ENCODE measurements at places on chromosomes 6 and 20.

- DNase-seq = no peak
Measured at GRCh38 chr6:82584856-82585255, 221.2 kb downstream of the TPBG start.

GRCh38 chr6:105388392-105388791 is 14.5 kb downstream of the PREP start:
- no peak for DNase-seq

DNA sequence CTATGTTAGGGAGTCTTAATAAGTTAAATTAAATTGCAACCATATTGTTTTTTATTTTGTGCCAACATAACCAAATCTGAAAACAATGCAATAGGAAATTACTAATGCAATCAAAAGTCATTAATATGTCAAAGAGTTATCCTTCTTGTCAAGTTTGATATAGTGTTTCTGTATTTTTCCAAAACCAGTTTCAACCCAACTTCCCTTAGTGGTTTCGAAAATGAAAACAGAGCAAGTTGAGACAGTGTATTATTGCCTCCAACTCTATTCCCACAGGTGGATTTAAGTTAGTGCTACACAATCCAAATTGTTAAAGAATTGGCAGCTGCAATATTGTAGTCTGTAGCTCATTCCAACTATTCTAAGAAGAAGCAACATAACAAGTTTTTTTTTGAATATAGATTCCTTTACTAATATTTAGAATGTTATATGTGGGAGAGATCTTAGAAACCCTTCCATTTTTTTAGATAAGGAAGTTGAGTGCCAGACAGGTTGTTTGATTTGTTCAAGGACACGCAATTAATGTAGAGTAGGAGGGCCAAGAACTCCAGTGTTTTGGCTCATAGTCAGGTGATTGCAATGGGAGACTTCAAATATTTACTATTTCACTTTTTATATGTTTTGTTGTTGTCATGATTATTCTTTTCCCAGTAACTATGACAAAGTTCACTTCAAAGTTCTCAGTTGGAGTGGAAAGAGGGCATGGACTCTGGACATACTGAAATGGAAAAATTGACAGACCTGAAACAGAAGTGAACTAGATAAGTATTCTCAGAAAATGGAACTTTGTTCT is 282.4 kb upstream of the HSF2 start:
- DNase-seq = no peak

- no peak for DNase-seq
Measured at GRCh38 chr20:8399947-8400346, 267.9 kb downstream of the PLCB1 start.

GRCh38 chr6:155228546-155229166 is 35.2 kb upstream of the CLDN20 start:
- DNase-seq = no peak

DNA sequence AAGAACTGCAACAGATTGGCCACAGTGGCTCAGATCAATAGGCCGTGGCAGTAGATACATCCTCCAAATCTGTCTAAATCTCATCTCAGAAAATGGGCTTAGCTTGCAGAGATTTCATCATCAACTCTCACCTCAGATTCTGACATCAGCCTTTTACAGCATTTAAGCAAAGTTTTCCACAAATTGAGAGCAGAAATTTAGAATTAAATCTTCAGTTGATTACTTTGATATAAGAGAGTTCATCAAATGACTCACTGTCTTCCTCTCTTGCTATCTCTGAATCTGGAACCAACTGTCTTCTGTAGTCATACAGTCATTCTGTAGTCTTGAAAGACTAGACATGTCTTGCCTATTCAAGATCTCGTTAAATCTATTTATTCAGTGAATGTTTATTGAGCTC is 45.2 kb upstream of the CTAGE9 start:
- DNase-seq = no peak

- DNase-seq = no peak
Measured at GRCh38 chr6:96465321-96465903, 56.2 kb upstream of the UFL1 start.

- DNase-seq = no peak
Measured at GRCh38 chr20:5041433-5041832, 40.1 kb upstream of the SLC23A2 start.

- DNase-seq = no peak
Measured at GRCh38 chr6:32147401-32148132, 4.2 kb downstream of the PRRT1 start.

- no peak for DNase-seq
Measured at GRCh38 chr6:37442416-37443215, 9.6 kb downstream of the CMTR1 start.

DNA sequence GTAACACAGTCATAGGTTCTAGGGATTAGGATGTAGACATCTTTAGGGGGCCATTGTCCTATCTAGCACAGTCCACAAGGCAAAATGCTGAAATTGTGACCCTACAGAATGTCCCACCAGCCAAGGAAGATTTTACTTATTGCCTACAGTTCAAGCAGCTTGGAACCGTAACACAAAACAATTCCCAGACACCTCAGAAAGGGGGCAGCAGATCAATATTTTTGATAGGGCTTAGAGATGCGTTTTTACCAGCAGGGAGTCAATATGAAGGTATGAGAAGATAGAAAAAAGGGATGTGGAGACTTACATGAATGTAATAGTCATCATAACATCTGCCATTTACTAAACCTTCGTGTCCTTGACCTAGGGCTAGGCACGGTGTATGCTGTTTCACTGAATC is 81.0 kb downstream of the TMEM170B start:
- peak; percentile 49 for DNase-seq

DNA sequence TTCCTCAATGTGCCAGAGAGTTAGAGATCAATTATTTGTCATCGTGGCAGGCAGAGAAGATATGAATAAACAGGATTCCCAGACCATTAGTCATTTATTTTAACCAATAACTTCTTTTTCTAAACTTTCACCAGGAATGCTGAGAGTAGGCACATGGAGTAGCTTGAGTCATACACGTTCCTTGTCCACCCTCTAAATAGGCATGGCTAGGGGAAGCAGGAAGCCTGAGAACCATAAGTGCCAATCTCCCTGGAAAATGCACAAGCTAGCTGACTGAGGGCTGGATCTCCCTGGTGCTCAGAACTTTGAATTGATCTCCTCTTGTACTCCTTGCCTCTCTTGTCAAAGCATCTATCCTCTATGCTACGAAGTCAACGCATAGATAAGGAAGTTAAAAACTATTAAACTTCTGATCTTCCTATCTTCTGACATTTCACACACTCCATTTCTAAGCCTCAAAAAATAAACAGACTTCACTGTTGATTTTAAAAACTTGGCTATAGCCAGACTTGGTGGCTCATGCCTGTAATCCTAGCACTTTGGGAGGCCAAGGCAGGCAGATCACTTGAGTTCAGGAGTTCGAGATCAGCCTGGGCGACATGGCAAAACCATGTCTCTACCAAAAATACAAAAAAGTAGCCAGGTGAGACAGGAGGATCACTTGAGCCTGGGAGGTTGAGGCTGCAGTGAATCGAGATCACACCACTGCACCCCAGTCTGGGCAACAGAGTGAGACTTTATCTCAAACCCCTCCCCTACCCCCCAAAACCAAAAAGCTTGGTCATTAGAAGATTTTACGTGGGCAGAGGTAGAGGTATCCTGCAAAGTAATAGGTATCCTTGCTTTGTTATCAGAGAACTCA is 11.8 kb downstream of the ADTRP start:
- peak; percentile 96 for DNase-seq

- DNase-seq = no peak
Measured at GRCh38 chr6:73532293-73532692, 11.5 kb upstream of the EEF1A1 start.

- no peak for DNase-seq
Measured at GRCh38 chr6:137167702-137168377, 5.6 kb downstream of the IL22RA2 start.

GRCh38 chr20:37523911-37524700 is 3.1 kb downstream of the NNAT start:
- DNase-seq = no peak

DNA sequence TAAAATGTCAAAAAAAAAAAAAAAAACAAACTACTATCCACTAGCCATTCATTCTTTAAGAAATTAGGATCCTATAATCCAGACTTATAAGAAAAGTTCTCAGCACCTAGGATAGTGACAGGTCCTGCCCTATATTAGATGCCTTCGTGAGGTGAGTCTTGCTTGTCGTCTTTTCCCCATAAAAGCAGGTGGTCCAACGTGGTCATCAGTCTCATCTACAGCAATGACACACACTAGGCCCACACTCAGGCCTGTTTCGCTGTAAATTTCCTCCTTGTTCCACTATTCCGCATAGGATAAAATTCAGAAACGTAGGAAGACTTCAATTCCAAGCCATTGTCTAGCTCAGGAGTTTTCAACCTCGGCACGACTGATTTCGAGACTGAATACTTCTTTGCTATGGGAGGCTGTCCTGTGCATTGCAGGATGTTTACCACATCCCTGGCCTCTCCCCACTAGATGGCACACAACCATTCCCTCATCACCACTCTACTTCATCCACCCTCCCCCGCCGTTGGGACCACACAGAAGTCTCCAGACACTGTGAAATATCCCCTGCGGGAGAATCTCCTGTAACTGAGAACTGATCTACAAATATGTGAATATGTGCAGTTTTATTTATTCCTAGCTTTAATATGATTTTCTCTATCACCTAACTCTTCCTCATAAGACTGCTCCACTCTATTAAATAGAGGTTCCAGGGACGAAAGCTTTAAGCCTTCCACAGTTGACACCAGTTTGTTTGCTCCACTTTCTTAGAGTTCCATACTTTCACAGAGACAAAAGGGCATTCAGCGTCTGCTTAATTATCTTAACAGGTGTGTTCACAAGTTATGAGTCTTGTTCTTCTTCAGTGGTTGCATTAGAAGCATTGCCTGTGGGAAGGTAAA is 346.3 kb downstream of the BMP2 start:
- DNase-seq = peak; percentile 17

- DNase-seq = peak; percentile 19
Measured at GRCh38 chr6:1611322-1611571, 1.5 kb downstream of the FOXC1 start.

GRCh38 chr6:73858376-73858775 is 162.4 kb downstream of the CD109 start:
- DNase-seq = no peak

GRCh38 chr20:19301843-19302242 is 89.4 kb downstream of the SLC24A3 start:
- DNase-seq = no peak

DNA sequence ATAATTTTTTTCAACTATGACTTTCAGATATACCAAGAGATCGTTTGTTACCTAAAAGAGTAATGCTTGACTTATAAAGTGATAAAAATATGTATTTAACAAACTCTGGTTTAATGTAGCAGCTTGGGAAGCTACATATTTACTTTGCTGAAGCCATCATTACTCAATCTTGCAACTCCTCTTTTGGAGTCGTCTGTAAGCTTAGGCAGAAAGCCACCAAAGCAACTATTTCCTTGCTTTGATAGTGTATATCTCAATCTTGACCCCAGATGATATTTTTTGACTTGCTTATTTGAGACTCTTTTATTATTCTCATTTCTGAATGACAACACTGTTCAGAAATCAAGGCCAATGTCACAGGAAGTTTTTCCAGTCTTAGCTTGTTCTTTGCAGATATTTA is 183.0 kb downstream of the SAMD5 start:
- no peak for DNase-seq

DNA sequence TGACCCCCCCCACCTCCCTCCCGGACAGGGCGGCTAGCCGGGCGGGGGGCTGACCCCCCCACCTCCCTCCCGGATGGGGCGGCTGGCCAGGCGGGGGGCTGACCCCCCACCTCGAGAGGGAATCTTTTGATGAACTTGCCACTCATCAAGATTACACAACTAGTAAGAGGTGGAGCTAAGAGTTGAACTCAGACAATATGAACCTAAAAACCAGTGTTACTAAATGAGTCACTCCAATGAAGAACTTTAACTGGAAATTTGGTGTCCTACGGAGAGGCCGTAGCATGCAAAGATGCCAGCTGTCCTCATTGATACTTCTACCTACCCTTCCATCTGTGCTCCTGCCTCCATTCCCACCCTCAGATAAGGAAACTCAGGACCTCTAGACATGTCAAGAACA is 42.8 kb downstream of the PFDN4 start:
- DNase-seq = no peak

DNA sequence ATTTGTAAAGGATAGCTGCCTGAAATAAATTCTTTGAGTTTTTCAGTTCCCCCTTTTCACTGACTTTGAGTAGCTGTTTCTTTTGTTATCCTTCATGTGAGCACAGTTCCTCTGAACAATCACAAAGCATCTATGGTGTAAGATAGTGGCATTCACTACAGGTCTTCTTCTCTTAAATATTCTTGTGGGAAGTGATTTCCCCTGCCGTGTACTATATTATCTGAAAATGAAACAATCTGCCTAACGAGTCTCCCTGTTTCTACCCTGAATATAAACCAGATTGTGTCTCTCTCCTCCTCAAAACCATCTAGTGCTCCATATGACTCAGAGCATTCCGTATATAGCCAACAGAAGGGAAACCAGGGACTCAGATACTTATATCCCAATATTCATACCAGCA is 380.1 kb upstream of the SOX4 start:
- no peak for DNase-seq

GRCh38 chr6:108294297-108294726 is 542 bp upstream of the AFG1L start:
- no peak for DNase-seq

GRCh38 chr6:154528310-154528915 is 17.9 kb upstream of the CNKSR3 start:
- no peak for DNase-seq

GRCh38 chr6:21095462-21095861 is 498.1 kb upstream of the SOX4 start:
- DNase-seq = no peak

- DNase-seq = no peak
Measured at GRCh38 chr20:20461551-20461950, 93.6 kb downstream of the INSM1 start.

- peak; percentile 65 for DNase-seq
Measured at GRCh38 chr6:32415521-32416019, 8.6 kb upstream of the BTNL2 start.

GRCh38 chr6:77502981-77503380 is 39.7 kb upstream of the HTR1B start:
- DNase-seq = no peak

DNA sequence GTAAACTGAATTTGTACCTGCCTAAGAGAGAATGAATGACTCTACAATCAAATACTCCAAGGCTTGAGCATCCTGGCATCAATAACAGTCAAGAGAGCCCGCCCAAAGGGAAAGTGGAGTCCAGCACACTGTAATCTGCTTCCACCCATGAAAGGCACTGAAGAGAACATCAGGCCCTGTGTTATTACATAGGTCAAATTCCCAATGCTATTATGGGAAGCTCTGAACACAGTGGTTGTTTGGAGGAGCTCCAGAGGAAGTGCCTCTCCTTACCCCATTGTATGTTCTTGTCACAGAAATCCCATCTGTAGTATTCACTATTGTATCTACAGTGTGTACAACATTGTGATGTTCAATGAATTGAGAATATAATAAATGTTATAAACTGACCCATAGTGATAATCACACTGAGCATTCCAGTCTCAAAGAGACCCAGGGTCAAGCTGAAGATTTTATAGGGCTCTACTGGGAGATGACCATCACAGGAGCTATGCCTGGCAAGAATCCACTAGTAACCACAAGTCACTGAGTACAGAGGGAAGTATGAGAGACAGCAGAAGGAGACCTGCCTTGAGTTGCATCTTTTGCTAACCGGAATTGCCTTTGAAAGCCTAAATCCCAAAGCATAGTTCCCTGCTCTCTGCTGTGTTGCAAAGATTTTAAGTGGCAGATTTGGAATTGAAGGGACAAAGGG is 446.7 kb downstream of the GJA1 start:
- no peak for DNase-seq

All from SW 1271 (cell line).